ENCODE measurements at places on chromosomes 5 and 9. TPM values are rescaled to one million over a fixed set of nuclear protein-coding genes. Genes with fewer than 3 reads are reported as not detected.
A peak's percentile ranks its signal among the peaks of the same experiment; 100 is the strongest.

The TRPM3 gene
- total RNA-seq: 0.13 TPM

The NR5A1 gene
- total RNA-seq: not detected

The BRINP1 gene
- total RNA-seq: not detected

The DDX46 gene
- 35.7 TPM for total RNA-seq

The TXNDC8 gene
- total RNA-seq: not detected

The IFNA21 gene
- total RNA-seq: not detected

The PRR16 gene
- 1.4 TPM for total RNA-seq

- no peak for DNase-seq
- H3K27ac ChIP-seq: no peak overlapping the region
- H3K36me3 ChIP-seq: no peaks in the 10 kb centered on the region
Observed at GRCh38 chr9:2425676-2426075, 195.9 kb upstream of the VLDLR start.

- H3K36me3 ChIP-seq: no peaks in the 10 kb centered on the region
- no peak overlapping the region for H3K4me3 ChIP-seq
- no peak overlapping the region for H3K27ac ChIP-seq
- no peaks in the 10 kb centered on the region for H3K4me1 ChIP-seq
- no peaks in the 10 kb centered on the region for H3K27me3 ChIP-seq
Observed at GRCh38 chr5:96868603-96869371, 7.5 kb upstream of the ERAP2 start.

GRCh38 chr9:14349447-14350348 is 35.8 kb upstream of the NFIB start:
- H3K27me3 ChIP-seq: peaks cover 17% of the 10 kb centered on the region
- H3K36me3 ChIP-seq: no peaks in the 10 kb centered on the region
- peak overlapping the region; percentile 61 for H3K4me3 ChIP-seq
- no peak for DNase-seq
- H3K4me1 ChIP-seq: peaks cover 75% of the 10 kb centered on the region

- peaks cover 57% of the 10 kb centered on the region for H3K4me1 ChIP-seq
- DNase-seq: peak; percentile 84
- no peaks in the 10 kb centered on the region for H3K27me3 ChIP-seq
Observed at GRCh38 chr5:112921026-112921832, 798 bp downstream of the REEP5 start.

DNA sequence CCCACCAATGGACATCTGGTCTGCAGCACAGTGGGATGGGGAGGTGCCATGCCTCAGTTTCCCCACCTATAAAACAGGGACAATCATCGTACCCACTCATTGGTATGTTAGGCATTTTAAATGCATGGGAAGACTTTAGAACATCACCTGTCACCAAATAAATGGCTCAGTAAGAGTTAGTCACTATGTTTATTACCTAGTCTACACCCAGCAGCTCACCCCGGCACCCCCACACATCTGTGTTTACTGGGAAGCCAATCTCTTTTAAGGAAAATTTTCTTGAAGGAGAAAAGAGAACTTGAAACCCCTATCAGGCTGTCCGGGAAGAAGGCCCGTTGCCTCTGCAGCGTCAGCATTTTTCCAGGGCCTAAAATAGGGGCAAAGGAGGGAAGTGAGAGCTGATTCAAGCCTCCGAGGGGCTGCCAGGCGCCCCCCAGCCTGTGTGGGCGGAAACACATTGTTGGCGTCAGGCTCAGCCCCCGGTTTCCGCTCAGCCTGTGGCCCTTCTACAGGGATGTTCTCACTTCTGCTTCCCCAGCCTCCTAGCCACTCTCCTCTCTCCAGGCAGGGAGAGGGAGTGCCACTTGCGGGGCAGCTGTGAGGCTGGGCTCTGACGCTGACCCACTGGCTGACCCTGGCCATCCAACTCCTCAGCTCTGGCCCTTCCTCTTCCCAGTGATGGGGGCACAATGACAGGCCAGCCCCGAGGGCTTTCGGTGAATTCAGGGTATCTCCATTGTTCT is 4.6 kb downstream of the CSF1R start:
- H3K4me3 ChIP-seq: no peak overlapping the region
- no peaks in the 10 kb centered on the region for H3K4me1 ChIP-seq
- no peaks in the 10 kb centered on the region for H3K36me3 ChIP-seq
- no peak for DNase-seq
- peaks cover 3% of the 10 kb centered on the region for H3K27me3 ChIP-seq

DNA sequence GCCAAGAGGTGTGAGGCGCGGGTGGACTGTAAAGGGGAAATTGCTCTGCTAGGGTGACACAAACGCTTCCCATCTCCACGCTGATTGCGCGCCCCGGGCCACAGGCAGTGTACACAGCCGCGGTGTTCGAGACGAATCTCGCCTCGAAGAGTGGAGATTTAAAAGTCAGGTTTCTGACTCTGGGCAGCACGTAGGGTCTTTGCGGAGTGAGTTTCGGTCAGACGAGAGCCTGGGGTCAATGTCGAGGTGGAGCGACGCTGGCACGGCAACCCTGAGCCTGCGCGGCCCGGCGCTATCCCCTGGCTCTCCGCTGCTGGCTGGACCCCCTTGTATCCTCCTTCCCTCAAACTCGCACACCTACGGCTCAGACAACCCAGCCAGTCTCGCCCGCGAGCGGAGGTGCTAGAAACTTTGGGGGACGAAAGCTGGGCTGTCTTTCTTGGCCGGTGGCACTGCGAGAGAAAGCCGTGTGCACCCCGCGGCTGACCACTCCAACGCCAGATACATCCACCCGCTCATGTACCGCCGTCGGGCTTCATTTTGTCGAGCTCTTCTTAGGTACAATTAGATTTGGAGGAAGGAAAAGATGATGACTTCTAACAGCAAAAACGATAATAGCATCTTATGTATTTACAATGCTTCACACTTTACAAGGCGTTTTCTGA is 5.4 kb upstream of the FOXB2 start:
- H3K4me3 ChIP-seq: no peak overlapping the region
- peaks cover 97% of the 10 kb centered on the region for H3K27me3 ChIP-seq
- no peak overlapping the region for H3K27ac ChIP-seq
- H3K36me3 ChIP-seq: no peaks in the 10 kb centered on the region
- peaks cover 30% of the 10 kb centered on the region for H3K4me1 ChIP-seq

DNA sequence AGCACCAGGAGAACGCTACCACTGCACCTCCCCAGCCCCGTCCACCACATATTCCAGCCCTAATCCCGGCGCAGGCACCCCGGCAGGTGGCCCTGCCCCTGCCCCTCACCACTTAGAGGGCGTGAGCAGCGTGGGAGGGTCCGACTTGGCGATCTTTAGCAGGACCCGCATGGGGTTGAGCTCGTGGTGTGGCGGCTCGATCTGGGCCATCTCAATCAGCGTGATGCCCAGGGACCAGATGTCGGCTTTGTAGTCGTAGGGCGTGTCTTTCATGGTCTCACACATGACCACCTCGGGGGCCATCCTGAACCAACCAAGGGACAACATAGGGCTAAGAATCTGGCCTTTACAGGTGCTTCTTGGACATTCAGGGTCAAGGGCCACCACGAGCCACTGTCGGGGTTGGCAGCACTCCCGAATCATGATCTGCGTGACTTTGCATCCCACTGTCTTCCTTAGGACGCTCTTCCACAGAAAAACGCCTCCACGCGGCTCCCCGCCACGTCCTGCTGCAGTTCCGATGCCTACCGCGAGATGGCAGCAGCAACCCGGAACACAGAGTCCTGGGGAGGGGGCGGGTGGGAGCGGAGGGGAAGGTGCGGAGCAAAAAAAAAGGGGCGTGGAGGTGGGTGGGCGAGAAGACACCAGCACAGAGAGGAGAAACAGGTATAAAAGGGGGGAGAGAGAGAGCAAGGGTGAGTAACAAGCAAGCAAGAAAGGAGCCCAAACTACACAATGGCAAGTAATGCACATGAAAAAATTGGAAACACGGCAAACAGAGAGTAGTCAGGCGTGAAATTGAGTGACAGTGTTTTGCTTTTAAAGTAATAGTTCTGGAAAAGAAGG is 81.3 kb downstream of the STK10 start:
- H3K4me1 ChIP-seq: peaks cover 54% of the 10 kb centered on the region
- no peak overlapping the region for H3K27ac ChIP-seq
- peak overlapping the region; percentile 17 for H3K4me3 ChIP-seq
- H3K27me3 ChIP-seq: no peaks in the 10 kb centered on the region
- peaks cover 10% of the 10 kb centered on the region for H3K36me3 ChIP-seq
- DNase-seq: no peak

DNA sequence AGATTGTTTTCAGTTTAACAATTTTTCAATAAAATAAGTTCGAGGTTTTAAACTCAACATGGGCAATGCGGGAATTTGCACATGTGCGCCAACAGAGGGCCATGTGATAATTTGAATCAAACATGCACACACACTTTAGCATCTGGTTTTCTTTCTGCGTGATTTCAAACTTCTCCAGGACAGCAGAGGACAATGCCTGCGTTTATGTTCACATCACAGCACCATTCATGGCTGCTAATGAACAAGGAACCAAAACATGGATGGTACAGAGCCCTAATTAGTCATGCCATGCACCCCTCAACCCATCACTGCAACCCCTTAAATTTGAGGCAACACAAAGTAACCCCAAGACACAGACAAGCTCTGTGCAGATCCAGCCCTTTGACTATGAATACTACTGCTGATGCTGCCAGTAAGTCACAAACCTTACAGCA is 2.8 kb downstream of the SHC3 start:
- H3K27ac ChIP-seq: no peak overlapping the region
- DNase-seq: no peak
- H3K36me3 ChIP-seq: no peaks in the 10 kb centered on the region

- H3K27ac ChIP-seq: no peak overlapping the region
- H3K4me3 ChIP-seq: no peak overlapping the region
- H3K36me3 ChIP-seq: peaks cover 8% of the 10 kb centered on the region
- no peak for DNase-seq
- no peaks in the 10 kb centered on the region for H3K27me3 ChIP-seq
Observed at GRCh38 chr5:14351845-14352712, 208.9 kb downstream of the TRIO start.

- no peaks in the 10 kb centered on the region for H3K36me3 ChIP-seq
- no peak overlapping the region for H3K27ac ChIP-seq
- H3K4me1 ChIP-seq: peaks cover 16% of the 10 kb centered on the region
- DNase-seq: no peak
- peaks cover 14% of the 10 kb centered on the region for H3K27me3 ChIP-seq
Observed at GRCh38 chr5:73118391-73118973, 1.9 kb upstream of the TMEM171 start.
